ENCODE measurements at places on chromosomes 7 and 10. TPM values are rescaled to one million over a fixed set of nuclear protein-coding genes. Genes with fewer than 3 reads are reported as not detected.

- no peak for DNase-seq
These were observed 41.6 kb upstream of the GSAP start for GRCh38 chr7:77457779-77458178.

DNA sequence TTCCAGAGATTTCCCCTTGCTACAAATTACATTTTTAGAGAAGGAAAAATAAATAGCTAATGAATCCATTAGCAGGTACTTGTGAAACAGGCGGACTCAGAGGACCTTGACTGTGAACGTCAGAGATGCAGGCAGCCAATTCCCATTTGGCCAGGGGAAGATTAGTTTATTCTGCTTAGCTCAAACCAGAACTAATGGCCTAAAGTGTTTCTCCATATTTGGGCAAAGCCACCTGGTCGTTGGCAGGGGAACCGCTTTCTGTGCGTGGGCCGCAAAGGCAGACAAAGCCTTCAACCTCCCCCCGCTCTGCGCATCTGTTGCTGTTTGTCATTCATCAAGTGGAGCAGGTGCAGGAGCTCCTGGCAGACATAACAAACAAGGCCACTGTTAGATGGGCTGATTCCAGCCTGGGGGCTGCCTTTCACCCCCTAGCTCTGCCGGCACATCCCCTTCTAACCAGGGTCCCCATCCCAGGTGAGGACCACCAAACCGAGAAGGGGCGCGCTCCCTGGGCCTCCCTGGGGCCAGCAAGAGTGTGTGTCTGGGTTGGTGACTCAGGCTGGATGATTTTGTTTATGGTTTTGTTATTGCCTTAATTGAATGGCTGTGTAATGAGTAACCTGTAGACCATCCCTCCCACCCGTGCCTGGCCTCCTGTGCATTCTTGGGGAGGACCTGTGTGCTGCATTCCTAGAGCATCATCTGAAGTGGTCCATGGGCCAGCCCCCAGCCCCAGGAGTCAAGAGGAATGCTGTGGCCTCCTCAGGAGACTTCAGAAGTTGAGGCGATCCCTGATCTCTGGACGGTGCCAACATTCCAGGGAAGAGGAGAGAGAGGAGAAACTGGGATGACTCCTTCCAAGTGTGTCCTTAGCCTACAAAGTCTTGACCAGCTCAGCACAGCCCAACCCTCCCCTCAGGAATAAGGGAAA lies 14.5 kb upstream of the CPA1 start:
- DNase-seq = no peak

DNA sequence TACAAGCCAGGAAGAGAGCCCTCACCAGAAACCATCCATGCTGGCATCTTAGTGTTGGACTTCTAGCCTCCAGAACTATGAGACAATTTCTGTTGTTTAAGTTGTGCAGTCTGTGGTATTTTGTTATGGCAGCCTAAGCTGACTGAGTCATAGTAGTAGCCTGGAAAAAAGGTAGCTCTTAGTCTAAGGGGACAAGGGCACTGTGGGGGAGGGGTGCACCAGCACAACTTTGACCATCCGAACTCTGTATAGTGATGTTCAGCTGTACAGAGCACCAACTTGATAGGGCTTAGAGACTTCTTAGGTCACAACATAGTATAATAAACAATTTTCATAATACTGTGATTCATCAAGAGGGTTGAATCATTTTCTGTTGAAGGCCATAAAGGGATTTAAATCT lies 14.3 kb downstream of the EIF4EBP2 start:
- DNase-seq = no peak

Gene MRLN
- not detected for total RNA-seq

DNA sequence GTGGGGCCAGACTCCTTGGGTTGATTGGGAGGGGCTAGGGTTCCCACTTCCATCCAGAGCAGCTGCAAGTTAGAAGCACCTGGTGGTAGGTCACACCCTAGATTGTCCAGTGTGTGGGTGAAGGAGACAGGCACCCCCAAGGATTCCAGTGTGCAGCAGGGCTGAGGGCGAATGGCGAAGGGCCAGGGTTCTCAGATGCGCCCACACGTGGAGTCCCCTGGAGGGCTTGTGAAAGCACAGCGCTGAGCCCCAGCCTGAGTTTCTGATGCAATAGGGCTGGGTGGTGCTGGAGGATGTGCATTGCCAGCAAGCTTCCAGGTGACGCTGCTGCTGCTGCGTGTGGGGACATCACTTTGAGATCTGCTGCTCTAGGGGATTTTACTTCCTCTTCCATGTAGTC lies 25.4 kb downstream of the TBATA start:
- DNase-seq = no peak

DNA sequence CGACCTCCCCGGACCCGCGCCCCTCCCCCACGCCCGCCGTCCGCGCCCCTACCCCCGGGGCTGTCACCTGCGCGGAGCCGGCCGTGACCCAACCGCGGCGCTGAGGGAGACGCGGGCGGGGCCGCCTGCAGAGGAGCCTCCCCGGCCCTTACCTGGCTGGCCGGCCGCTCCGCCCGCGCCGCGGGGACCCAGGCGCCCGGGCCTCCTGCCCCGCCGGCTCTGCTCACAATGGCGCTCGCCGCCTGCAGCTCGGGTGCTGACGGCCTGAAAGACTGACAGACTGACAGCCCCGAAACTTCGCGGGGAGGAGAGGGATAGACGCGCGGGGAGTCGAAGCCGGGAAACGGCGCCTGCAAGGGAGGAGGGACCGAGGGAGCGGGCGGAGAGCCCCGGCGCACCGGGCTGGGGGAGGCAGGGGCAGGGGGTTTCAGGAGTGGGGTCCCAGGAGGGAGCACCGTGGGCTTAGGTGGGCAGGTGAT lies 393 bp downstream of the ZNF467 start:
- peak; percentile 23 for DNase-seq

Gene HECW1
- total RNA-seq = not detected

Gene ZCCHC24
- total RNA-seq = 0.26 TPM

- peak; percentile 58 for DNase-seq
These were observed 32.8 kb downstream of the NOD1 start for GRCh38 chr7:30445770-30446169.

- no peak for DNase-seq
These were observed 453.4 kb upstream of the CELF2 start for GRCh38 chr10:10564081-10564794.

GRCh38 chr7:115008465-115009114 lies 86.7 kb downstream of the MDFIC start:
- DNase-seq = no peak

GRCh38 chr10:3419719-3420495 lies 247.3 kb upstream of the PITRM1 start:
- no peak for DNase-seq

DNA sequence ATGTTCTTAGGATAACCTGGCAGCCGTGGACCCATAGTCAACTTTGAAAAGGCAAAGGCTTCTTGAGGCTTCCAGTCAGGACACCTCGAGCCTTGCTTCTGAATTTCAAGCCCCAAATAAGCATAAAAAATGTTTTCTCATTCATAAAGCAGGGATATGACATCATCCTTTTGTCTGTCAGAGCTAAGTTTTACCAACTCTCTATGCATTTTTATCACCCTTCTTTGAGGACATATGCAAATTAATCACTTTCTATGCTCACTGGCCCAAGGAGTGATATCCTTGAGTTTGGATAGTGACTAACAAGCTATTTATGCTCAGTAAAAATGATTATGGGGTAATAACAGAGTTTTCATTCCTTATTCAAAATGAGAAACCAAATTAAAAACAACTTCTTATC lies 159.4 kb downstream of the ANLN start:
- no peak for DNase-seq

GRCh38 chr7:7524121-7524520 lies 11.6 kb downstream of the COL28A1 start:
- no peak for DNase-seq

DNA sequence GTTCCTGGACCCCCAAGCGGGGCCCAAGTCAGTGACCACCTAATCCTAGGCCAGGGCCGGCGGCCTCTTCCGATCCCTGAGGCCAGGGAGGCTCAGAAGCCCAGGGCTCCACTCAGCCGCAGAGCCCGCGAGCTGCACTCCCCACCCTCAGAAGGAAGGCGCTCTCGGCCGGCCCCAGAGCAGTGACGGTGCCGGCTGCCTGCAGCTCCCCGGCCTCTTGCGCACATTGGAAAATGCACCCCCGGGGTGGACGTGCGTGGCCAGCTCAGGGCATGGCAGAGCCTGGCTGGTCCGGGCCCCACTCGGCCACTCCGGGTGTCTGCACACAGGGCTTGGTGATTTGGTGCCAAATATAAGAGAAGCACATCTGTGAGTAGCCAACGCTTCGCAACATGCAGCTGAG lies 269.1 kb downstream of the PTPRN2 start:
- no peak for DNase-seq

- DNase-seq = no peak
These were observed 67.0 kb upstream of the CAV2 start for GRCh38 chr7:116432527-116432916.

DNA sequence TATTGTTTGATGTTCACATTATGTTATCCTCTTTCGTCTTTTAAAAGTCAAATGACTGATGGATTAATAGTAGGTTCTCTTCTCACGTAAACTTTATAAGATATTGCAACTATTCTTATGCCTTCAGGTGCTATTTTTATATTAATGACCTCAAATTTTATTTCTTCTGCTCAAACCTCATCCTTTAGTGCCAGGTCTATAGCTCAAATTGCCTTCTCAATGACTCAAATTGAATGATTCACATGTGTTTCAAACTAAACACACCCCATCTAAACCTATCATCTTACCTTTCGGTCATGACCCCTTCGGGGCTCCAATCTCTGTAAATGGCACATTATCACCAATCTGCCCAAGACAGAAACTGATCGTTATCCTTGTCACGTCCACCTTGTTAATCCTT lies 22.0 kb upstream of the LIPF start:
- DNase-seq = no peak

- no peak for DNase-seq
These were observed 45.8 kb upstream of the GLCCI1 start for GRCh38 chr7:7922684-7923385.

Gene AP5Z1
- total RNA-seq = 84.4 TPM

- DNase-seq = no peak
These were observed 18.8 kb upstream of the TNPO3 start for GRCh38 chr7:129073738-129074137.

GRCh38 chr10:80760914-80761371 lies 223.2 kb downstream of the SH2D4B start:
- DNase-seq = no peak

DNA sequence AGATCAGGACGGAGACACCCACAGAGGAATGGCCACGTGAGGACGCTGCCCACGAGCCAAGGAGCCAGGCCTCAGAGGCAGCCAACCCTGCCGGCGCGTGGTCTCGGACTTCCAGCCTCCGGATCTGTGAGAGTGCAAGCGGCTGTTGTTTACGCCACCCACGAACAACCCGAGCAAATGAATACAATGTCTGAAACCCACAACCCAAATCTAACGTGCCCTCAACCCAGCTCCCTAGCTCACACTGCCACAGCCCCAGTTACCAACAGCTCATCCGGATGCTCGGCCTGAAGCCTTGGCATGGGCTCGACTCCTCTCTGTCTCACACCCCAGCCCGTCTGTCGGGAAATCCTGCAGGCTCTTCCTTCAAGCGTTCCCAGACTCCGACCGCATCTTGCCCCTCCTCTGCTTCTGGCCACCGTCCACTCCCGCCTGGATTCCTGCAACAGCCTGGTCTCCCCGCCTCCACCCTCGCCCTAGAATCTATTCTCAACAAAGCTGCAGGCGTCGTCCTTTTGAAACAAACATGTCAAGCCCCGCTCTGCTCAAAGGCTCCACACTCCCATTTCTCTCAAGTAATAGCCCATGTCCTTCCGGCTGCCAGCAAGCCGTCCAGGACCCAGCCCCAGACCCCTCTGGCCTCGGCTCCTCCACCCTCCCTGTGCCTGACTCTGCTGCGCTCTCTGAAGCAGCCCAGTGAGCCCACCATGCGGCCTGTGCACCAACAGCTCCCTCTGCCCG lies 35.3 kb downstream of the STK32C start:
- DNase-seq = no peak

GRCh38 chr7:72751978-72752377 lies 76.0 kb downstream of the TYW1B start:
- no peak for DNase-seq

GRCh38 chr10:133618851-133619250 lies 7.7 kb downstream of the FRG2B start:
- DNase-seq = no peak

GRCh38 chr10:123945325-123945920 lies 53.8 kb upstream of the CPXM2 start:
- no peak for DNase-seq

DNA sequence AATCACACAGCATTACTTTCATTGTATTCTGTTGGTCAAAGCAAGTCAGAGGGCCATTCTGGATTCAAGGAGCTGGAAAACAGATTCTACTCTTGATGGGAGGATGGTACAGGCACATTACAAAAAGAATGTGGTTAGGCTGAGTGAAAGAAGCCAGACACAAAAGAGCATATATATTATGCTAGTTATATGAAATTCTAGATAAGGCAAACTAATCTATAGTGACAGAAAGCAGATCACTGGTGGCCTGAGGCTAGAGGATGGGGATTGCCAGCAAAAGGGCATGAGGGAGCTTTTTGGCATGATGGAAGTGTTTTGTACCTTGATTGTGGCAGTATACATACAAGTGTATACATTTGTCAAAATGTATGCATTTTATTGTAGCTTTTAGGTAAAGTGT lies 96.8 kb downstream of the SPAG6 start:
- no peak for DNase-seq

DNA sequence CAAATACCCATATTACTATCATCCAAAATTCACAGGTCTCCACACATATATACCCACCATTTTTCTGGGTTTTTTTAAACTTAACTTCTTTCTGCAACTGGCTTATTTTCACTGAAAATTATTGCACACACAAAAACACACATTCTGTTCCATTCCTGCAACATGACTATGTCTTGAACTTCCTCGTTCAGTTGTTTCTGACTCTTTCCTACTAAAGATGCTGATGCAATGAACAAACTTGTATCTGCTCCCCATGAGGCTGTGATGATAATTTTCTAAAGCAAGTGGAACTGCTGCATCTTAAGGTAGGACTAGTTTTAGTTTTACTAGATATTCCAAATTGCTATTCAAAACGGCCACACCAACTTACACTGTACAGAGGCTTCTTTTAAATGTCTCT lies 77.7 kb downstream of the OSBPL3 start:
- DNase-seq = no peak

DNA sequence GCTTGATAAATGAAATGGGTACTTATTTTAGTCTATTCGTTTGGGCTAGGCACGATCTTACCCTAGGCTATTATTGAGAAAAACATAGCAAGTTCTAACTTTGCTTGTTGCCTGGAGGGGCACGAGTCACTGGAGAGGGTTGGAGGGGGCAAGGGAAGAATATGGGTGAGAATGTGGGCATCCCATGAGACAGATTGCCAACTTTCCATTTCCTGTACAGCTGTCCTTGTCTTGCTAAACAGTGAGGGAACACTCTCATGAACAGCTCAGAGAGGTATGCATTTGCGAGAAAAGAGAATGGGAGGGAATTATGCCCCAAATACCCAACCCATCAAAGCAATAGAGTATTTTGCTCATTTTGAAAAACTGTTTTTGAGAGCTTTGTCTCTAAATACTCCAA lies 9.2 kb downstream of the CDHR3 start:
- no peak for DNase-seq

- DNase-seq = no peak
These were observed 1026.8 kb downstream of the GATA3 start for GRCh38 chr10:9081253-9081652.

GRCh38 chr7:28082071-28082470 lies 98.5 kb downstream of the JAZF1 start:
- no peak for DNase-seq
